Kidney epithelial cell (primary cell): ENCODE measurements at places on chromosomes 4 and X.

GRCh38 chrX:40971736-40972135 lies 113.5 kb upstream of the USP9X start:
- DNase-seq = no peak

- DNase-seq = no peak
Observed at GRCh38 chr4:145276050-145276449, 95.7 kb upstream of the OTUD4 start.

DNA sequence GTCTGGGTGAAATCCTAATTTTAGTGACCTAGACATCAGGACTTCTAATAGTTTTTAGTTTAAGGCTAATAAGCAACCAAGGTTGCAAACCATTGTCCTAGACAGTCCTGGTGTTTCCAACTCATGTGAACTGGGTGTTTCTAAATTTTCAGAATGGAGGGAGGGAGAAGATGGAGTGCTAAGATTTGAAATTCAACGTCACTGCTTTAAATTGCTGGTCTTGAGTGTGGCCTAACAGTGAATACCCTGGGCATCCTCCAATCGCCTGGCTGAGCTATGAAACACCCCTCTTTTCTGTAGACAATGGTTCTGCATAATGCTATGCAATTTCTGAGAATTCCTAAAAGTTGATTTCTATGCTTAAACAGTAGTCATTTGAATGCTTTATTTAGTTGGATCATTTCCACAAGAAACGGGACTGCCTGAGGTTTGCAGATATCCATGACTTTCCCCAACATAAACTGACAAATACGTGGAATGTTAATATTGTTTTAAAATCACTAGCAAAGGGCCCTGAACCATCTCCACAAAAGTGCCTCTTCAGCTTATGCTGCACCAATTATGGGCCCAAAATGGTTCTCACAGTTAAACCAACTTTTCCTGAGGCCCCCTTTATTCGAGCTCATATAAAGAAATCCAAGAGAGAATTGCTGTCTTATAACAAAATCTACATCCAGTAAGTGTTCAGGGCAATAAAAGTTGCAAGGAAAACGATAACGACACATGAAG lies 1.1 kb downstream of the FBXL5 start:
- no peak for DNase-seq

- no peak for DNase-seq
Observed at GRCh38 chr4:47914926-47915237, 499 bp upstream of the NFXL1 start.

DNA sequence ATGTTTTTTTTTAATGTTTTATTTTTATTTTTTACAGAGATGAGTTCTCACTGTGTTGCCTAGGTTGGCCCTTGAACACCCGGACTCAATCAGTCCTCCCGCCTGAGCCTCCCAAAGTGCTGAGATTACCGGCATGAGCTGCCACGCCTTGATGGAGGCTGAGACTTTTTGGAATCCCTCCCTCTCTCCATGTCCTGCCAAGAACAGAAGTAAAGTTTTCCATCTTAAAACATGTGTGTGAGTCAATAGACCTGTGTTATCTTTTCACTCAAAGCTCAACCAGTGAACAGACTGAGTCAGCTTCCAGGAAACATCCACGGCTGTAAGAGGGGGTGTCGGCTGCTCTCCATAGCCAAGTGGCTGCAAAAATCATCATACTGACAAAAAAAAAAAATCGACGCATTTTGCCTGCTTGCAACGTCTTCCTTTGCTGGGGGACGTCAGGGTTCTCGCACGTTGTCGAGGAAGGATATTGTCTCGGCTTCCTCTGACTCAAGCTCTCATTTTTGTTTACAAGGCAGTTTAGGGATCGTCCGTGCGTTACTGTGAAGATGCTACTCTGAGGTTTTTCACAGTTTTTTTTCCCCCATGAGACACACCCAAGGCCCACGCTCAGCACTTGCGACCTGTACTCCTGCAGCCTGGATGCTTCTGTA lies 10.0 kb upstream of the ASMTL start:
- DNase-seq = no peak

DNA sequence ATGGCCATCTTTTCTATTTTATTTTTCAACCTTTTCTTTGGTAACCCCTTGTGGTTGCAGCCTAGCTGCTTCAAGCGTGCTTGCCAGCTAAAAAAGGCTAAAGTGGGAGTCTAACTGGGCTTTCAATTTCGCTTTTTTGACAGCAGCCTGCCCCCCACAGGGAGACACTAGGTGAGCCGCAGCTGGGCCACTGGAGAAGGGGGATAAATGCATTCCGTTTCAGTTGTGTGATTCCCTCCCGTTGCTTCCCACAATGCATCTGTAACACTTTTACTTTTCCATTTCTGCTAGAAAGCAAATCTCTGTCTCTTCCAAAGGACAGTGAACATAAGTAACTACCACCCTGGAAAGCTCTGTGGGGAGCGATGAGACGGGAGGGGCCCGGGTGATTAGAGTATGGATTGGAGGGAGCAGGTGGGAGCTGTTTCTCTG lies 86.3 kb upstream of the RAPGEF2 start:
- DNase-seq = peak; percentile 29

GRCh38 chr4:100450449-100450848 lies 67.4 kb downstream of the EMCN start:
- no peak for DNase-seq

DNA sequence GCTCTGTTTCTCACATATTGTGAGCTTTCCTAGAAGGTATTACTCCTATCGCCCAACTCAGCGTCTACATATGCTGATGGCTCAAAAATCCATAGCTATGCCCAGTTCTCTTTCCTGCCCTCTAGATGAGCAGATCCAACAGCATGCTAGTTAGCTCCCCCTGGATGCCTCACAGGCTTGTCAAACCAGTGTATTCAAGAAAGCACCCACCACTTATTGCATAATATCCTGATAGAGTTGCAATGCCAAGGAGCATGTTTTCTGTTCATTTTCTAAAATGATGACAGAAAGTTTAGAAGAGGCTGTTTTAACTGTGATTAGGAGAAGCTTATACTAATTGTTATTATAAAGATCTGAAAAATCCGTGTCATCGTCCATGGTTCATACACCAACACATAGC lies 1.9 kb upstream of the PACRGL start:
- no peak for DNase-seq
